Stimulated activated CD8-positive, alpha-beta memory T cell treated with anti-CD3 and anti-CD28 coated beads, Interleukin-7, amount 100 ng/mL, for 1 hour (primary cell): ENCODE measurements at places on chromosomes 5 and 9.

- DNase-seq: no peak
Observed at GRCh38 chr5:32520972-32521371, 64.4 kb upstream of the SUB1 start.

DNA sequence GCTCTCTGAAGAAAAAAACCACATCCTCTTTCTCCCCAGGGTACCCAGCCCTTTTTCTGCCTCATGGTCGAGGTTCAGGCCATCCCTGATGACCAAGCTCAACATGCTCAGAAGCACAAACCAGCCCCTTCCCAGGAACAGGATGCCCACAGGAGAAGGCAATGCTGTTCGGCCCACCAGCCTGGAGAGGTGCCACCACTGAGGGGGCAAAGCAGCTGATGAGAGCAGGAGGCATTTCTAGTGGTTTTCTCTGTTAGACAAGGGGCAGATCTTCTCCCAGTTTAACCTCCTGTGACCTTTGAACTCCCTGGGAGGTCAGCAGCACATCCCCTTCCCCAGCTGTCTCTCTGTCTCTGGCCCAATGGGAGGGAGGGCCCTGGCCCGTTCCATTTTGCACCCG, 73.0 kb downstream of the PAX5 start:
- DNase-seq: no peak

DNA sequence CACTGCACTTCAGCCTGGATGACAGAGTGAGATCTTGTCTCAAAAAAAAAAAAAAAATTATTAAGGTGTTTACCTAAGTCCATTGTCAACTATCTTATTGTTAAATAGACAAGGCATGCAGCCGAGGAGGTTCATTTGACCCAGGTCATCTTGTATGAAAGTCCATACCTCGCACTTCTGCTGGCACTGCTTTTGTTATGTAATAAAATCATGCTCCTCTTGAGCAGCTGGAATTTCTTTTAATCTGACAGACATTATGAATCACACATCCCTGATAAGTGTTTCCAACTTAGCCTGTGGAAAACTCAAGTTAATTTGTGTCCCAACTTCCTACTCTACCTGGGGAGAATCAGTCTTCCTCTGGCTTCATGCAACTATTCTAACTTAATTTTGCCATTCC, 315.6 kb upstream of the KLF4 start:
- no peak for DNase-seq

GRCh38 chr5:56471707-56472106, 238.6 kb upstream of the ANKRD55 start:
- DNase-seq: no peak

DNA sequence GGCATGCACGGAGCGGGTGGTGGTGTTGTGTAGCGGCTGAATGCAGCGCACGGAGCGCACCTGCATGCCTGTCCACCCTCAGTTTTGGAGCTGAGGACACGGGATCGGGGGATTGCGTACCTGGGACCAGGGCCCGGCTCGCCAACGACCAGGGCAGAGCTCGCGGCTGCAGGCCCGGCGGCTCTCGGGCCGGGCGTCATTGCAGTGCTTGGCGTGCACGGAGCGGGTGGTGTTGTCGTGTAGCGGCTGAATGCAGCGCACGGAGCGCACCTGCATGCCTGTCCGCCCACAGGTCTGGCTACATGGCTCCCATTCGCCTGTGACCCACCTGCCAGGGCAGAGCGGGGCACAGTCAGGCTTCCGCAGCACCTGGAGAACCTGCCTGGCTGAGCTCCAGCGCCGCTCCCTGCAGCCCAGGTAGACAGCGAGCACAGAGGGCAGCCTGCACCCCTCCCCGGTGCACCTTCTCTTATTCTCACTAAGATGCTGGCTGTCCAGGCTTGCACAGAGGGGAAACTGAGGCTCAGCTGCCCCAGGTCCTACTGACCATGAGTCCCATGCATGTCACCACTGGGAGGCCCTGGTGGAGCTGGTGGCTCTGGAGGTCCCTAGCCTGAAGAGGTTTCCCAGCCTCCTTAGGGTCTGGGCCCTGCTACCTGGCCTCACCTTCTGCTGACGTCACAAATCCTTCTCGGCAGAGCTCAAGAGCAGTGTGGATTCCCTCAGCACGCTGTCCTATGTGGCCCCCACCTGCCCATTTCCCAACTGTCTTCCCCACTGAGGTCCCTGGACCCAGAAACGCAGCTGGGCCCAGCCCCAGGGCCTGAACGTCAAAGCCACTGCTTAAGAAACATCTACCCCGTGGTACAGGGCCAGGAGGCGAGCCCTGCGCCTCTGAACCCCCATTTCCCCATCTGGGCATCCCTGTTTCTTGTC, 64.9 kb downstream of the ZNF354C start:
- no peak for DNase-seq

GRCh38 chr5:15008476-15008875, 136.9 kb upstream of the ANKH start:
- no peak for DNase-seq

DNA sequence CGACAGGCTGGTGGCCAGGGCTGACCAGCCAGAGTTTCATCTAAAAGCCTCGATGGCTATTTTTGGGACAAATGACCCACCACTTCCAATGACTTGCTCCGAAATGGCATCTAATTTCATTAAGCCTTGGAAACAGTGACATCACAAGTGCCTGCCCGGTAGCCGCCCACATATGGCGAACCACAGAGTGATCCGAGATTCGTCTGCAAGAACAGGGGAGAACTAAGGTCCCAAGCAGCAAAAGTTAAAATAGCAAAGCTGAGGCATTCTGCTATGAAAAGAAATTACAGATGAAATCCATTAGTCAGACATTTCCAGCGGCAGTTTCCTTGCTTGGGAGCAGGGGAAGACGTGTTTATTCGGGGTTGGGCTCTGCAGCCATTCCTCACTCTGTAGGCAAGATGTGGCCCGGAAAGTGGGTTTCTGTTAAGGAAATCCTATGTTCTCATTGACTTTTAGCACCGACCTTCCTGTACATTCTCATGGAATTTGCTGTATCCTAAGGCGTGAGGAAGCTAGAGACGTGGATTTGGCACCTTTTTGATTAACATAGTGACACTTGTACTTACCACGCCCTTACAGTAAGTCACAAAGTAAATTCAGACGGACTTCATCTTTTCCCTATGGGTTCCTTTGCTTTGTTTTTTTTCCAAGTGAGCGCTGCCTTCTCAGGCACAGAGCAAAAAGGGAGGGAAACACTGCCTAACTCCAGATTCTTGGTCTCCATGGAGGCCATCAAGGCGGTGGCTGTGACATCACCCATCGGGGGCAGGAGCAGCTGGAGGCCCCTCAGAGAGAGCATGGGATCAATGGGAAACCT, 45.1 kb downstream of the ERGIC1 start:
- no peak for DNase-seq

GRCh38 chr5:155056644-155057269, 43.2 kb downstream of the KIF4B start:
- no peak for DNase-seq

- DNase-seq: no peak
Observed at GRCh38 chr5:56983593-56984361, 31.9 kb upstream of the MIER3 start.
